NCI-H2081 (cell line): ENCODE measurements at places on chromosomes 7 and 10.

DNA sequence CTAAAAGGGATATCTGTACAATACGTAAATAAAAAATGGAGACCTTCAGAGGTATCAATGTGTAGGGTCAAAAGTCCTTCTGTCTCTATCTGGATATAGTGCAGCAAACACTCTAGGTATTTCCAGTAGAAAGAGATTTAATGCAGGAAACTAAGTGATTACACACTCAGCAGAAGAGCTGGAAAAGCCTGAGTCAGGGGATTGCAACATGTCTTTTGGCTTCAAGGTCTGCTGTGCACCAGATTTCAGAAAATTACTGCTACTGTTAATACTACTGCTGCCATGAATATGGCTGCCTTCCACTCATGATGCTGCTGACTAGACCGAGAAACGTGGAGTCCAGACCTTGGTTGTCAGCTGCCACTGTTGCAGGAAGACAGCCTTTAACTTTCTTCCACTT, 94.9 kb upstream of the DLX6 start:
- DNase-seq: no peak

DNA sequence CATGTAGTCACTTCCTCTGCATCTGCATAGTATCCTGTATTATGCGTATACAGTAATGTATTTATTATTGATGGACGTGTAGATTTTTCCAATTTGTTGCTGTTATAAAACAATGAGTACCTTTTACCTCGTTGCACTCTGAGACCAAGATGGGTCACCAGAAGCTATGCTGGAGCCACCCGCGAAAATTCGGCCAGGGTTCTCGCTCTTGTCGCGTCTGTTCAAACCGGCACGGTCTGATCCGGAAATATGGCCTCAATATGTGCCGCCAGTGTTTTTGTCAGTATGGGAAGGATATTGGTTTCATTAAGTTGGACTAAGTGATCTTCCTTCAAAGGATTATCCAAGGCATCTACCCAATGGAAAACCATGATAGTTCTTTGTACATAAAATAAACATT, 1.0 kb downstream of the PSMC2 start:
- no peak for DNase-seq

GRCh38 chr7:104415700-104416099, 87.3 kb downstream of the LHFPL3 start:
- no peak for DNase-seq

DNA sequence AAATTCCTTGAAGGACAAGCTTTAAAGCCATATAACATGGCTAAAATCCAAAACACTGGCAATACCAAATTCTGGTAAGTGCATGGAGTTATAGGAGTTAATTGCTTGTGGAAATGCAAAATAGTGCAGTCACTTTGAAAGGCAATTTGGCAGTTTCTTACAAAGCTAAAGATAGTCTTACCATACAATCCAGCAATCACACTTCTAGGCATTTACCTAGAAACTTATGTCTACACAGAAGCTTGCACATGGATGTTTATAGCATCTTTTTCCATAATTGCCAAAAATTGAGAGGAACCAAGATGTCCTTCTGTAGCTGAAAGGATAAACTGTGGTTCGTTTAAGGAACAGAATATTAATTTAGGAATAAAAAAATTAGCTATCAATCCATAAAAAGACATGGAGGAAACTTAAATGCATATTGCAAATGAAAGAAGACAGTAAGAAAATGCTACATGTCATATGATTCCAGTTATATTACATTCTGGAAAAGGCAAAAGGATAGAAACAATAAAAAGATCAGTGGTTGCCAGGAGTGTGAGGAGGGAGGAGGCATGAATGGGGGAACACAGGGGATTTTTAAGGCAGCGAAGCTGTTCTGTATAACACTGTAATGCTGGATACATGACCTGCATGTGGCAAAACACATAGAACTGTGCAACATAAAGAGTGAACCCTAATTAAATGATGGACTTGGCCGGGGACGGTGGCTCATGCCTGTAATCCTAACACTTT, 51.9 kb downstream of the GNAT3 start:
- no peak for DNase-seq

DNA sequence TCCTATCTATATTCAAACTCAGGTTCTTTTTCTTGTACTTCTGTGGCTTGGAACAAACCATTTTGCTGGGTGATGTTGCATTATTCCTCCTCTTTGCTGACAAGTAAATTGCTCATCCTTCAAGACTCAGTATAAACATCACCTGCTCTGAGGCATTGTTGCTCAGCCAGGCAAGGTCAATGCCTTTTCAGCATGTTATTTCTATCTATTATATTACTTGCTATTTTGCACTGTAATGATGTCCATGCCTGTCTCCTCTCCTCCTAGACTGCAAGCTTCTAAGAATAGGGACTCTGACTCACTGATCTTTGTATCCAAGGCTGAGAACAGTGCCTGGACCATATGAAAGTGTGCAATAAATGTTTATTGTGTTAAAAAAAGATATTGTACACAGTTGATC, 293.8 kb downstream of the RNLS start:
- no peak for DNase-seq

GRCh38 chr7:26413007-26413691, 121.5 kb downstream of the SNX10 start:
- peak; percentile 82 for DNase-seq

GRCh38 chr7:33639552-33640197, 265.7 kb upstream of the BMPER start:
- DNase-seq: no peak

- no peak for DNase-seq
Measured at GRCh38 chr7:7309203-7309602, 126.9 kb downstream of the C1GALT1 start.
